ENCODE measurements at places on chromosomes 5 and 9.
A peak's percentile ranks its signal among the peaks of the same experiment; 100 is the strongest.

- no peak for DNase-seq
Observed at GRCh38 chr5:56159521-56159947, 73.6 kb downstream of the ANKRD55 start.

GRCh38 chr9:31071606-31072286 lies 1312.7 kb upstream of the ACO1 start:
- no peak for DNase-seq

DNA sequence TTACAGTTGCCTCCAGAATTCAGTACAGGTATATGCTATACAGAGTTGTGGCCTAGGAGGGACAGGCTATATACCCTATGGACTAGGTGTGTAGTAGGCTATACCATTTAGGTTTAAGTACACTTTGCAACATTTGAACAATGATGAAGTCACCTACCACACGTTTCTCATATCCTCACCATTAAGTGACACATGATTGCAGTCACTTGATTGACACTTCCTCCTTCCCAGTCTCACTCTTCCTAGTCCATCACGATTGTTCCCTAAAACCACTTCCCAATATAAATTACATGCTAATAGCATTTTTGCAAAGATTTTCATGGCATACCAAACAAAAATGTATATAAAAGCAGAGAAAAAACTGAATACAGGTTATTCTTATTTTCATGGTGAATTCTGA lies 312.2 kb downstream of the EPB41L4A start:
- DNase-seq, result no peak

- no peak for DNase-seq
Observed at GRCh38 chr5:135843571-135844337, 9.3 kb downstream of the SLC25A48 start.

DNA sequence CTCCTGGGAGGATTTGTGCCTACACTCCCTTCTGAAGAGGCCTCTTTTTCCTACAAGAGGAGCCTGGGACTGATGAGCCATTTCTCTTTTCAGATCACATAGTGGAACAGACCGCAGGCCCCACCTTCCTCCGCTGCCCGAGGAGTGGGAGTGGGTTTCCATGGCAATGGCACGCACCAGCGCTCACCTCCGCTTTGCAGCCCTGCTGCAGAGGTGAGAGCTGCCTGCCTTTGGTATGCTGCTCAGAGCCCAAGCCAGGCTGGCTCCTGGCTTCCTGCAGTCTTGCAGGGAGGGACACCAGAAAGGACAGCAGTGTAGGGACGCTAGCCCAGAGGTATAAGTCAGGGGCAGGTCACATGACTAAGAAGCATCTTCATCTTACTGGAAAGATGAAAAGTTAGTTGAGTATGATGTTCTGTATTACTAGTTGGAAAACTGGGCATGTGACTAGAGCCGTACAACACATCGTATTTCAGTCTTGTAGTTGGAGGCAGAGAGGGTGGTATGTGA lies 12.4 kb downstream of the PTTG1 start:
- no peak for DNase-seq

GRCh38 chr5:68839019-68839552 lies 254.7 kb upstream of the SLC30A5 start:
- peak; percentile 53 for DNase-seq
